ENCODE measurements at places on chromosomes 6 and 20. TPM values are rescaled to one million over a fixed set of nuclear protein-coding genes. Genes with fewer than 3 reads are reported as not detected.

FAM217A gene
- not detected for total RNA-seq

PDYN gene
- total RNA-seq, result not detected

C6orf163 gene
- total RNA-seq, result 0.18 TPM

CST3 gene
- total RNA-seq, result 985 TPM

OTOR gene
- not detected for total RNA-seq

IL17A gene
- not detected for total RNA-seq

VWA7 gene
- total RNA-seq, result not detected

B3GAT2 gene
- total RNA-seq, result not detected

TMEM170B gene
- 0.49 TPM for total RNA-seq

GLP1R gene
- not detected for total RNA-seq

NAA20 gene
- total RNA-seq, result 29.1 TPM

SLC4A11 gene
- 0.81 TPM for total RNA-seq

GTSF1L gene
- total RNA-seq, result not detected

TAAR8 gene
- not detected for total RNA-seq

RSPO4 gene
- total RNA-seq, result not detected

LPA gene
- not detected for total RNA-seq

ATP9A gene
- total RNA-seq, result 8.1 TPM
